ENCODE measurements at places on chromosomes 3 and 15.

- DNase-seq = no peak
Observed at GRCh38 chr3:194857469-194858113, 171.9 kb downstream of the FAM43A start.

DNA sequence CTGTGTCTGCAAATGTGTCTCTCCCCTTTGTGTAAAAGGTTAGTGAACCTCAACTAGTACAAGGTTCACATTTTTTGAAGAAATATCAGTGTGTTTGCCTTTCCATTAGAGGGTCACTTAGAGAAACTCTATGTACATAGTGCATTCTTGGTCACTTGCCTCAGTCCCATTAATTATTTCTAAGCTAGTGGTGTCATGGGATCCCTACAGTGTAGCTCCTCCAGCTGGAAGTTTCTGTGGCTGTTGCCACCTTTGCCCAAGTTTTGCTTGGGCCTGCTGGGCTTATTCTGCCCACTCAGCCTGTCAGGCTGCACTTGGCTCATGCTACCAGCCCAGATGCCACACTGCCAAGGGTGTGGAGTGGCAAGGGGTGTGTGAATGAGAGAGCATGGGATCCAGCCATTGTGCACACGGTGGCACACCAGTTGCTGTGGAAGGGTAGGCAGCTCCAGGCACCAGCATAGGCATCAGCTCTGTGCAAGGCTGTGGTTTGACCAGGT, 161.7 kb downstream of the ARPP21 start:
- DNase-seq = no peak

DNA sequence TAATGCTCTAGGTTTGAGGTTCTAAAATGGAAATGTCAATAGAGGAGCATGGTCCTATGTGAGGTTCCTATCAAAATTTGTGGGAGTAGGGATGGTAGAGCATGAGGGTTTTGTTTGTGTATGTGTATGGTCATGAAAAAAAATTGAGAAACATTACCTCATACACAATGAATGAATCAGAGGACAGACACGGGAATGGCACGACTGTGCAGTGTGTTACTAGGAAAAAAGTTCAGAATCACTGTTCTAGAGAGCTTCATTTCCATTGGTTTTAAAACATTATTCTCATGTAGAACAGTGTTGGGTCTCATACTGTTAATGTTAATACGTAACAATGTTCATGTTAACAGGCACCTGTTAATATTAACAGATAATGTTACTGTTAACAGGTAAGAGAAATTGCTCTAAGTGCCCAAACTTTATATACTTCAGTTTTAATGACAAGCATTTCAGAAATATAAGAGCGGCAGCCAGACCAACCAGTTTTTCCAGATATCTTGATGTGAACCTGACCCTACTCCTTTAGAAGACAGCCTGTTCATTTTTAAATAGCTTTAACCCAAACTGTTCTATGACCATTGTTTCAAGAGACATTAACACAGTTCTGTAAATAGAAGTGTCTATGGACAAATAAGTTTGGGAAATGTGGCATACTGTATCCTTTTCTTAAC, 48.0 kb downstream of the SLC15A2 start:
- no peak for DNase-seq

- no peak for DNase-seq
Observed at GRCh38 chr3:38051131-38051530, 12.1 kb downstream of the DLEC1 start.

GRCh38 chr15:83170474-83171165, 37.0 kb downstream of the HDGFL3 start:
- DNase-seq = no peak

DNA sequence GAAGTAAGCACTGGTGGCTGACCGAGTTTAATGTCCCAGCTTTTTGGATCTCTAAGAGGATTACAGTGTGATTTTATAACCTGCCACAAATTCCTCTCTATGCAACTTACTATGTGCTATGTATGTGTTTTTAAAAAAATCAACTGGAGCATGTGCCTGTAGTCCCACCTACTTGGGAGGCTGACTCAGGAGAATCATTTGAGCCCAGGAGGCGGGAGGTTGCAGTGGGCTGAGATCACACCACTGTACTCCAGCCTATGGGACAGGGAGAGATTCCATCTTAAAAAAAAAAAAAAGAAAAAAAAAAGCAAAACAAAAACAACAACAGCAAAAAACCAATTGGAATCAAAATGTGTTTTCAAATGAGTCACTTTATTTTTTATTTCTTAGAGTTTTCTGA, 29.6 kb downstream of the DUT start:
- no peak for DNase-seq

DNA sequence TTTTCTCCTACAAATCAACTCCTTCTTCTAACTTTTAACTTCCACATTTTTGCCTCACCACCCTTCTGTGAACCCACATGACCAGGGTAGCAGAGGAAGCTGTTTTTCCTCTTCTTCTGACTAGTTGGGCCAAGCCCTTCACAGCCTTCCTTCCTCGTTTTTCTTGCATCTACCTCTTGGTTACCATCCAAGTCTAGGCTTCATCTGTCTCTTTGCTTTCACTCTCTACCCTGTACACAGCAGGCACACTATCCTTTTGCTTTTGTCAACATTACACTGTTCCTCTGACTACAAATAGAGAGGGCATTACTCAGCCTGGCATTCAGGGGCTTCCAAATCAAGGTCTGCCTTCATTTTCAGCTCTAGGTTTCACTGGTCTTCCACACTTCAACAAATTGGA, 22.0 kb downstream of the SLC9A9 start:
- DNase-seq = no peak

GRCh38 chr3:51680663-51681230, 9.7 kb downstream of the TEX264 start:
- DNase-seq = no peak

GRCh38 chr3:117990627-117991026, 1044.0 kb downstream of the IGSF11 start:
- no peak for DNase-seq

DNA sequence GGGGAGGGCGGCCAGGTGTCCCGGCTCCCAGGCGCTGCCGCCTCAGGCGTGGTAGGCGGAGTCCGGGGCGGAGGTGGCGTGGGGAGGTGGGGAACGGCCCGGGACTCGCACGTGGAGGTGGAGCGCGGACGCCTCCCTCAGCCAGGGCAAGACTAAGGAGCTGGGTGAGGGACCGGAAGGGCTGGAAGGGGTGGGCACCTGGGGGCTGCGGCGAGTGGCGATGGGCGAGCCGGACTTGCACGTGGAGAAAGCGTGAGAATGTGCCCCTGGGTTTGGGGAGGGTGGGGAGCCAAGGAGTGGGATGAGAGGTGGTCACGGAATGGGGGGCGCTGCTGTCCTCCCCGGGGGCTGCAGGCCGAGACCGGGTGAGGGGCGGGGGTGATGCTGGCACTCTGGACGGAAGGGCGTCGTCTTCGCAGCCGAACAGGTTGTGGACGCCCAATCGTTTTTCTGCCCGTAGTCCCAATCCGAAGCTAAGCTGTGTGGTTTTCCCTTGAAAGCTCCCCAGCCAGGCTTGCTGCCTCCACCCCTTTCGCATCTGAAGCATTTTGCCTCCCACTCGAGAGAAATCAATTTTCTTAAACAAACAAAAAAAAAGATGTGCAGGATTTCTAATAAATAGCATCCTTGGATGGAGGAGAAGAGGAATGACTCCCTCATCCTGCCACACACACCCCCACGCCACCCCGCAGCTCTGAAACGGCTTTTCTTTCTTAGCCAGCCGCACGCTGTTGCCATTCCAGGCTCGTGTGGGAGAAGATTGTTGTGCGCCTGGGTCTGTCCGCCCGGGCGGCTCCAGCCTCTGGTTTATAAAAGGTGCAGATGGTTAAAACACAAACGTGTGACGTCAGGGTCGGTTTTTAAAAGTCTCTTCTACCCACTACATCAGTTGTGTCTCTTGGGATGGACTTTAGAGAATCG, 62.5 kb upstream of the ANKRD28 start:
- peak; percentile 44 for DNase-seq

- no peak for DNase-seq
Observed at GRCh38 chr3:42886294-42886822, 10.7 kb upstream of the CYP8B1 start.

GRCh38 chr3:140794507-140794906, 116.6 kb downstream of the TRIM42 start:
- no peak for DNase-seq

DNA sequence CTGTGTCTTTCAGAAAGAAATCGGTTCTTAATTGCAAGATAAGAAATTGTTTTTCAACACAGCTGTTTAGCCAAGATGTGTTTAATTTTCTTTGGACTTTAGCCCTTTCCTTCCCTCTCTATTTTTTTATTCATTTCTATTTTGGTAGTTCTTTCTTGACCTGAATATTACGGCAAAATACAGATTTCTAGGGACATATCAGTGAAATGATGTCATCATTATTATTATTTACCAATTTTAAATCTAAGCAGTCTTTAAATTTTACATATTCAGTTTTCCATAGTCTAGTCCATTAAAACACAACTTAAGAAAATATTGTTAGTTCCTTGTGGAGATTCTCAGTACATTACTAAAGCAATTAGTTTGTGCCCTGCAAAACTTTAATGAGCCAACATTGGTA, 104.3 kb downstream of the MAP2K5 start:
- DNase-seq = no peak

DNA sequence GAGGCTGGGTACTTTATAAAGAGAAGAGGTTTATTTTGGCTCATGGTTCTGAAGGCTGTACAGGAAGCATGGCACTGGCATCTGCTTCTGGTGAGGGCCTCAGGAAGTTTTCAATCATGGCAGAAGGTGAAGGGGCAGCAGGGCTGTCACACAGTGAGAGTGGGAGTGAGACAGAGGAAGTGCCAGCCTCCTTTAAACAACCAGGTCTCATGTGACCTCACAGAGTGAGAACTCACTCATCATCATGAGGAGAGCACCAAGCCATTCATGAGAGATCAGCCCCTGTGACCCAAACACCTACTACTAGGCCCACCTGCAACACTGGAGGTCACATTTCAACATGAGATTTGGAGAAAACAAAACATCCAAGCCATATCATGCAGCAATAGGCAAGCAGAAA, 9.3 kb upstream of the RFTN1 start:
- DNase-seq = no peak

DNA sequence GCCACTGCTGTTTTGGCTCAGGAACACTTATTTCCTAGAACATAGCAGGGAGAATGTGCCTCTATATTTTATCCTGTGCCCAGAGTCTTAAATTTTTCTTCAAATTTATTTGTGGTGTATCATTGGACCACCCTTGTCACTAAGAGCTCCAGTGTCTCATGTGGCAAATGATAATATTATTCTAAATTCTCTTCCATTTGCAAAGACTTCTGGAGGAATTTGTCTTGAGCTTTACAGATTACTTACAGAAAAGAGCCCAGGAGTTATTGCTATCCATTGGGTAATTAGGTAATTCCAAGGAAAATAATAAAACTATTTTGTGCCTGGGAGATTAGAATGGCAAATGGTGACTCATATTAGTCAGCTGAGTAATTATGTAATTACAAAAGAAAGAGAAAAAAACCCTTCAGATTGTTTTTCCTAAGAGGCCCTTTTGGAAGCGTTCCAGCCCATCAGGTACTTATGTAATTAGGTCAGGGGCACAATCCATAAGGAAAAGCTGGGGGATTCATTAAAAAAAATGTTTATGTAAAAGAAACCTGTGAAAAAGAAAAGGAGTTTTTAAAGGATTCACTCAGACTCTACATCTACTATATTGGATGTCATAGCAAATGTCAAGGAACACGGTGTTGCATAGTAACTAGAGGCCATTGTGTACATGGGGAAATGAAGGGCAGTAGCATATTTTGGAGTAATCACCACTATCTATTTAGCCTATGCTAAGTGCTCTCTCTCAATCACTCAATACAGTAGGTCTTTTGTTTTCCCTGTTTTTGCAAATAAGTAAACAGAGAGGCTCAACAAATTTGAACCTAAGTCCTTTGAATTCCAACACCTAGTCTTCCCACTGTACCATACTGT, 380.9 kb upstream of the RARB start:
- no peak for DNase-seq

GRCh38 chr15:43127752-43128151, 5.6 kb upstream of the TMEM62 start:
- DNase-seq = no peak

- no peak for DNase-seq
Observed at GRCh38 chr3:40068636-40069035, 240.9 kb upstream of the EIF1B start.

Data from neural crest cell (in vitro differentiated cells).